ENCODE measurements at places on chromosomes 5 and 9.

DNA sequence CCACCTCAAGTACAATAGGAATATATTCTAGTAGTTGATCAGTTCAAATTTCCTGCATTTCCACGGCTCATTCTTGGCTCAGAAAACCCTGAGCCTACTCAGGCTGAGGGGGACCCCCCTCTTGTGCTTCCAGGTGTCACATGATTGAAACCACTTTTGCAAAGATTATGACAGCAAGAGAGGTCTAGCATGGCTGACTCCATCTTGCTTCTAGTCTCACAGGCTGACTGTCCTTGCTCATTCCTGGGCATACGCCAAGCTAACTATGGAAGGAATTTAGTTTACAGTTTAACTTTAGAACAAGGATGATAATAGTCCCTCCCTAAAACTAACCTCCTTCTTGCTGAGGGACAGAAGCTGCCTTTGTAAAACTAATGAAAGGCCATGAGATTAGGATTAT, 154.1 kb downstream of the SNX18 start:
- DNase-seq: no peak

GRCh38 chr5:37714756-37715155, 125.1 kb downstream of the GDNF start:
- DNase-seq: no peak

GRCh38 chr5:167207081-167207480, 1084.4 kb upstream of the WWC1 start:
- peak; percentile 13 for DNase-seq

GRCh38 chr5:54136516-54137440, 173.6 kb downstream of the ARL15 start:
- no peak for DNase-seq

DNA sequence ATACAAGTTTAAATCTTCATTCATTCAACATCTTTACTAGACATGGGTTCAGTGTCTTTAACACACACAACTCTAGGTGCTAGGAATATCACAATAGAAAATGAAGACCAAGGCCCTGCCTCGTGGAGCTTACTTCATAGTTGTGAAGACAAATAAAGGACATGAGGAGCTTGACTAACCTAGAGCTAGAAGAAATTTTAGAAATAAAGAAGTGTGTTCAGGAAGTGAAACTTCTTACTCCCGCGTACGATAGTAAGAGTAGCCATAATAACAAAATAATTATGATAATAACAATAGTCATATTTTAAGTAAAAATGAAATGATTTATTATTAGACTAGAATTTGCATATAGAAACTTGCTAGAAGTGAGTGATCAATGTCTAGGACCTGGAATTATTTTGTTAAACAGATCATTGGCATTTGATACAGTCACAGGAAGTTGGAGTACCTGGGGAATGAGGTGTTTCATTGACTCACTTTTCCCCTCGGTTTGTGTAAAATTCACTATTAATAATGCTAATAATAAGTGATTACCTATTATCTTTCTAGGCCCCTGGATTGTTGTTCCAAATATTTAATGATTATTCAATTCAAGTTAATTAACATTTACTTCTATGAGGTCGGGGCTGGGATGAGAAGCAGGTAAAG, 331.3 kb downstream of the NSG2 start:
- no peak for DNase-seq

DNA sequence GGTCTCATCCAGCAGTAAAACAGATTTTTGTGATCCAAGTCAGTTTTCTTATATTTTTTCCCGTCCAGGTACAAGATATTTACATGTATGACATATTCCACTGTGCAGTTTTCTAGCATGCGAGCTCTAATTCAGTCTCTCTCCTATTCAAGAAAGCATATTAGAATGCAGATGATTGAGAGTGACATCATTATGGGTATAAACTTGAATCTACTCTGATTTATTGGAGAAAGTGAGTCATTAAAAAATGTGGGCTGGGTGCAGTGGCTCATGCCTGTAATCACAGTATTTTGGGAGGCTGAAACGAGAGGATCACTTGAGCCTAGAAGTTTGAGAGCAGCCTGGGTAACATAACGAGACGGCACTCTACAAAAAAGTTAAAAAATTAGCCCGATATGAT, 6.2 kb downstream of the FER start:
- peak; percentile 33 for DNase-seq

- DNase-seq: no peak
These were observed 128.9 kb downstream of the NXNL2 start for GRCh38 chr9:88663771-88664419.

- no peak for DNase-seq
These were observed 130.4 kb downstream of the ASTN2 start for GRCh38 chr9:117284414-117284813.

- DNase-seq: no peak
These were observed 42.0 kb downstream of the TMEM174 start for GRCh38 chr5:73214996-73215395.

DNA sequence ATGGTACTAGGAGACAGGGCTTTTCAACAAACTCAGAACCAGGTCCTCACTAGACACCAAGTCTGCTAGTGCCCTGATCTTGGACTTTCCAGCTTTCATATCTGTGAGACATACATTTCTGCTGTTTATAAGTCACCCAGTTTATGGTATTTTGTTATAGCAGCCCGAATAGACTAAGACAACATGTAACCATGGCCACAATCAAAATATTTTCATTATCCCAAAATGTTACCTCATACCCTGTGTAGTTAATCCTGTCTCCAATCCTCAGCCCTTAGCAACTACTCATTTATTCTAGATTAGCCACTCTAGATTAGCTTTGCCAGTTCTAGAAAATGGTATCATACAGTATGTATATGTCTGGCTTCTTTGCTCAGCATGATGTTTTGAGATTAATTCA, 6.3 kb upstream of the ATG10 start:
- DNase-seq: no peak

DNA sequence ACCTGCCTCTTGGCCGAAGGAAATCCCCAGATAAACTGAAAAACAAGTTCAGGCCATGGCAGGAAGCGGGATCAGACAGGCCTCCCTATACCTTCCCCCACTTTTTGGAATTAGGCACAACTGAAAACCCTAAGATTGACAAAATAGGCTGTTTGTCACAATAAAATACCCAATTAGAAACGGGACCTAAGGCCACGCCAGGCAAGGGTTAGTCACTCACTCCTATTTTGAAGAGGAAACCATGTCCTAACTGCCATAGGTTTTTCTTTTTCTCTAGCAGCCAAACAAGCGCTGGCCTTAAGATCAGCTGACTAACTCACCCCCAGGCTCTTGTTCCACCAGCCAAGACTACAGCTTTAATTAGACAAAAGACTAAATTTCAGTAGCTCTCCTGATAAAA, 11.9 kb downstream of the FBP2 start:
- DNase-seq: no peak

- no peak for DNase-seq
These were observed 21.5 kb upstream of the RFK start for GRCh38 chr9:76415731-76416130.

Measured in GM03348 (cell line).